Lung (tissue), 17 donors: ENCODE measurements at places on chromosomes 7 and 10. TPM values are rescaled to one million over a fixed set of nuclear protein-coding genes. Genes with fewer than 3 reads are reported as not detected.

The HYCC1 gene
- 54.4 TPM for total RNA-seq

The SPAM1 gene
- not detected for total RNA-seq

The SYNPO2L gene
- 0.21 TPM for total RNA-seq

The FEZF1 gene
- 0.18 TPM for total RNA-seq

The INPP5F gene
- total RNA-seq: 22.9 TPM

The PILRA gene
- 9.9 TPM for total RNA-seq

The ARHGEF35 gene
- total RNA-seq: 9.0 TPM

The LIPK gene
- not detected for total RNA-seq

The SPOCK2 gene
- 24.1 TPM for total RNA-seq

The AOAH gene
- total RNA-seq: 29.9 TPM
